ENCODE measurements at places on chromosomes 1 and 21.

DNA sequence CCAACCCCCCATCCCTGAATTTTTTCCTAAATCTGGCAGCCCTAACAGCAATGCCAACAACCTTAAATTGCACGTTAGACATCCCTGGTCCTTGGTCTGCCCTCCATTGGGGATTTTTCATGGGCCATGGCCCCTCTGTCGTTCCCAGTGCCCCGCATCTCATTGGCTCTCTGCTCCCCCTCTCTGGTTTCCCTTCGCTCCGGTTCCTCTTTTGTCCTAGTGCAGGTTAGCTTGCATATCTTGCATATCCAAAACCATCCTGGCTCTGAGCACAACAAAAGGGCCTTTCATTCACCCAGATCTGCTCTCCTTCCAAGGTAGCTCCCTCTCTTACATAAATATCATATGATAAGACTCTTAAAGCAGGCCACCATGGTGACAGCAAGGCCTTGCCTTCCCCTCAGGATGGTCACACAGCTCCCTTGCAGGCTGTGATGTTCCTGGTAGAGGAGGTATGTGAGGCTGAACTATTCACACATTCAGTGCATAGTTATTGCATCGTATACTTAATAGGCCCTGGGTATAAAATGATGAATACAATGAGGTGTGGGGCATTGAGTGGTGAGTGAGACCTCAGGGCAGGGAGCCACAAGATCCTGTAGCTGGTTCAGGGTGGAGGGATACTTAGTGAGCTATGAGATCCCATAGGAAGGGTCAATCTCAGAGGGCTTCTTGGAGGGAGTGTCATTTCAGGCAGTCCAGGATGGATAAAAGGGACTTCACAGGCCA lies 45.2 kb downstream of the TENT5C start:
- no peak for DNase-seq

GRCh38 chr21:36964827-36965719 lies 1.4 kb downstream of the HLCS start:
- peak; percentile 29 for DNase-seq

DNA sequence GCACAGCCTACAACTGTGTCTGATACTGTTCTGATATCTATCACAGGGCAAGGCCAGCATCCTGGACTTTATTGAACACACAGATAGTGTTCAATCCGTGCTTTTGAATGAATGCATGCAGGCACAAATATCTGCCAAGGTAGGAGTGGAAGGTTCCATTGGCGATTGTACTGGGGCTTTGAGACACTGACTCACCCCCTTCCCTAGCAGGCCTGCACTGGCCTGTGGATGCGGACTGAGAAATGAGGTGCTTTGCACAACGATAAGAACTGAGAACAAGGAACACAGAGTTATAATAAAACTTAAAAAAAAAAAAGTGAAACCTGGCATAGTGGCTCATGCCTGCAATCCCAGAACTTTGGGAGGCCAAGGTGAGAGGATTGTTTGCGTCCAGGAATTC lies 62.4 kb upstream of the NGF start:
- no peak for DNase-seq

GRCh38 chr1:92933459-92933858 lies 27.8 kb downstream of the DIPK1A start:
- peak; percentile 58 for DNase-seq

- no peak for DNase-seq
Observed at GRCh38 chr1:205715628-205716027, 34.4 kb downstream of the NUCKS1 start.

DNA sequence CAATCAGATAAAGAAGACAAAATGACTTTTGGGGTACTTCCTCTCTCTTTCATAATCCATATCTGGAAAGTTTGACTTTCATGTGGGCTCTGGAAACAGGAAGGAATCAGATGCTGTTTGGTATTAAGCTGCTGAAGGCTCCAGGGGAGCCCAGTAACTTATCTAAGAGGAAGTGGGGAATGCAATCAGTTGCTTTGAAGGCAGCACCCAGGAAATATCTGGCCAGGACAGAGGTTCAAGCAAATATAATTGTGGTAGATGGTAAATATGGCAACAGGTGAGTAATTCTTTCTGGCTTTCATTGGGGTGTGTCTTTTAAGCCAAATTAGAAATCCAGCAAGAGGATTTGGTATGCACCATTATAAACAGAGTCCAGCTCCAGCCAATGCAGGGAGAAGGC lies 44.4 kb downstream of the COLGALT2 start:
- DNase-seq, result no peak

- no peak for DNase-seq
Observed at GRCh38 chr1:18963968-18964367, 7.5 kb upstream of the IFFO2 start.

DNA sequence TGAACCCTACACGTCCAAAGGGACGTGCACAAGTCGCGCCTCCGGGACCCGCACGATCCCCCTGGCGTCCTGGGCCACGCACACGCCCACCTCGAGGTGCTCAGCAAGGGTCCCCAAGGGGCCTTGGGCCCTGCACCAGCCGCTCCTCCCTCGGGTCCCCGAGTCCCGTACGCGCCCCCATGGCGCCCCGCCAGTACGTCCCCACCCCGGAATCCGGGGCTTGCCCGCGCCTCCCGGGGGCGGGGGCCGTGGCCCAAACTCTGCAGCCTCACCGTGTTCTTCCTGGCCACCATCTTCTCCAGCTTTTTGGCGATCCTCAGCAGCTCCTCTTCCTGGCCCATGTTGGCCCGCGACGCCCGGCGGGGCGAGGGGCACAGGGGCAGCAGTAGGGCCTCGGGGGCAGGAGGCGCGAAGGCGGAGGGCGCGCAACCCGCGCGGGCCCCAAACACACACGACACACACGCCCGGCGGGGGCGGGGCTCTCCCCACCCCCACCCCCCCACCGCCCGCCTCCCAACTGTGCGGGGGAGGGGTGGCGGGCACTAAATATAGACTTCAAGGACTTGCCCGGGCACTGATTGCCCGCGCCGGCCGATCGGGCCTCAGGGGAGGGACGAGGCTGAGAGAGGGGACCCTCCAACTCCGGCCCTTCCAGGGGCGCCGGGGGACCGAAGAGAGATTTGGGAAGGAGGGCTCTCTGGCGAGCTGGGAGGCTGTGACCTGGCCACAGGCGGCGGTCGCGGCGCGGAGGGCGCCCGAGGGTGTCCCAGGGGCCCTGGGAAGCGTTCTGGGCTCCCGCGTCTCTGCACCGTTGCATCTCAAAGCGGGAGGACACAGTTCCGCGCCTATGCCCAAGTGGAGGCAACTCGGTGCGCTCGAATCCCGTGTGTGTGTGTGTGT lies at the start of gene TCEA3:
TCEA3 (minus strand) TSS at position 456 of the 900 bp plus-strand sequence; CDS start at position 341, 115 bp downstream.
- no peak for DNase-seq

- DNase-seq, result no peak
Observed at GRCh38 chr1:82778612-82779011, 977.9 kb downstream of the ADGRL2 start.

GRCh38 chr1:56070601-56071000 lies 508.8 kb downstream of the PLPP3 start:
- DNase-seq, result peak; percentile 86

- DNase-seq, result peak; percentile 22
Observed at GRCh38 chr1:172108161-172108893, 267.0 kb downstream of the DNM3 start.

DNA sequence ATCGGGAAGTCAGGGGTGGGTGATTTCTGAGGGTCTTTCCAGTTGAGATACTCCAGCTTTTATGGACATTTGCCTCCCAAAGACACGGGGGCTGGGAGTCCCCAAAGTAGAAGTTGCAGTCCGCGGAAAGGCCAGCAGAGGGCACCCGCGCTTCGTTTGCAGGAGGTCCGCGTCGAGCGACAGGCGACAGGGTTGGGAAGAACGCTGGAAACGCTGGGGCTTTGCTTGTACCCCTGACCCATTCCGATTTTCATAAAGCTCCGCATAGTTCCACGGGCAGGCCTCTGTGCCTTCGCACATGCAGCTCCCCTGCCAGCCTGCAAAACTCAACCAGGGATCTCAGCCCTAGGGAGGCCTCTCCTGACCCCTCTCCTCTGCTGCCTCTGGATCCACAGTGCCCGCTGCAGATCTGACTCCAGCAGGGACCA lies 44.2 kb upstream of the LAPTM5 start:
- peak; percentile 61 for DNase-seq

- no peak for DNase-seq
Observed at GRCh38 chr1:195345149-195345548, 1263.1 kb downstream of the KCNT2 start.

- DNase-seq, result no peak
Observed at GRCh38 chr21:40386981-40387747, 459.8 kb downstream of the DSCAM start.

DNA sequence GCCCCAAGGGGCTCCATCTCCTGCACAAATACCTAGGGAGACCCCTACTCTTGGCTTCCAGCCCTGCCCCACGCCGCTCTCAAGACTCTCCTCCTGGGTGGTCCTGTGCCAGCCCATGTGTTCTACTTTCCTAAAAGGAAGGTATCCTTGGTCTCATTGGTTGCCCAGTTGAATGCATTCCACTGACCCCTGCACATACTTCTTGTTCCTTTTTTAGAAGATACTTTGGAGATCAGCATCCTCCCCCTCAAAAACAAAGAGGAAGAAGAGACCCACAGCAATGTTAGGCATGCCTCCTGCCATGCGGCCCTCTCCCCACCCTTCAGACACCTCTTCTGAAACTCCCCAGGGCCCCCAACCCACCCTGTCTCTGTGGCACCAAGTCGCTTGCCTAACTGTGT lies 4.1 kb downstream of the SLAMF9 start:
- DNase-seq, result no peak

DNA sequence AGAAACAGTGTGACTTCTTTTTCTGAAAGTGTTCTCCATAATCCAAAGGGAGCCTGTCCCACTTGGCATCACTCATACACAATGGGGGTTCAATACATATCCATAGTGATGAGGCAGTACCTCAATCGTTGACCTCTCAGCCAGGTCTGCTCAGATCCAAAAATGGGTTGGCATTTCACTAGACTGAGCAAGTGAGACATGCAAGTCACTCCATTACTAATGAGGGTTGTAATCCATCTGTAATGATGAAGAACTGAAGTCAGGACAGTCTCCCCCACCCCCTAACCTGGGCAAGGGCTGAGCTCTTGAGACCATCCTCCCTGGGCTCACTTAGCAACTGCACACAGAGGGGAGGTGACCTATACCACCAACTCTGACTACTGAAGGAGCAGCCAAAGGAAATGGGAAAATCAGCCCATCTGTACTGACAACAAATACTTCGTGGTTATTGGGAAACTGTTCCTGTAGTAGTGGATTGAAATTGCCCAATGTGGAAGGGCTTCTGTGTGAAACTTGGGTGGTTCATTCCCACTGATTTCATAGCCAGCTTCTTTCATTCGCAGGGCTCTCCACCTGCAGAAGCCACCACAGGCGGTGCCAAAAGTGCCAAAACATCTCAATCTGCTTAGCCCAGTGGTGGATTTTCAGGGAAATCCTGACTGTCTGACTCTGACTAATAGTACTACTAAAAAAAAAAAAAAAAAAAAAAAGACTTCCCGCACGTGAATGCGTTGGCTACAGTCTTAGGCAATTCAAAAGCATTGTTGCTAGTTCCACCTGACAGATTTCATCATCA lies 5.0 kb downstream of the NGF start:
- peak; percentile 97 for DNase-seq

GRCh38 chr1:100455478-100456072 lies 82.4 kb upstream of the GPR88 start:
- peak; percentile 41 for DNase-seq

DNA sequence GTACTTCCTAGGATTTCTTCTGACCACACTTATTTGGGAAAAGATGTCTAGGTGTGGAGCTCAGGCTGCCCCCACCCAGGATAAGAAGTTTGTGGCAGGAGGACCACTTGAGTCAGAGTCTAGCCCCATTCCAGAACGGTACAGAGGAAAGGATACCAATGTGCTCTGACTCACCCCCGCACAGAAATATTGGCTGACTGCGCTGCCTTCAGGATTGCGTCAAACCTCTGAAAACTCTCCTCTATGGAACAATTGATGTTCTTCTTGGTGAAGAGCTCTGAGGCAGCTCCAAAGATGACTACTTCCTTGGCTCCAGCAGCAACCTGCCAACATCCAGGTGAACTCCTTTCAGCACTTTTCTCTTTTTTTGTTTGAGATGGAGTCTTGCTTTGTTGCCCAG lies 11.2 kb downstream of the HMGCL start:
- DNase-seq, result no peak

DNA sequence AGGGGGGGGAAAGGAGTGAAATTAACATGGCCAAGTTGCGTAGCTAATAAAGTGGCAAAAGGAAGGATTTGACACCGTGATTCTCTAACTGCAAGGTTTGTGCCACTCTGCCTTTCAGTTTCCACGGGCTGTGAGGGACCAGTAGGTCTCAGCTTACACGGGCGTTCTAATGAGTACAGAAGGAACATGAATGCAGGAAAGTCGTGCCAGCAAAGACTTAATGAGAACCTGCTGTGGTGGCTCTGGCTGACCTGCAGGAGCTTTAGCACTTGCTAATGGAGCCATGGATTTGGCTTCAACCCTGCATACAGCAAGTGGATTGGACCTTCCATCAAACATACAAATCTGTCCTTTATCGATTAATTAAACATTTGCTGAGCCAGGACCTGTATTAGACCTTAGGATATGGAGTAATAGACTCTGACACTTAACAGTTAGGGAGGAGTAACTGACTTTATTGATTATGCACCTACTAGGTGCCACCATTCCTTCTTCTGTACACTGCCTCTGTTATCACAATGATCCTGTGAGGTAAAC lies 15.1 kb upstream of the PITHD1 start:
- DNase-seq, result peak; percentile 23

- no peak for DNase-seq
Observed at GRCh38 chr1:1051127-1051810, 22.8 kb downstream of the RNF223 start.

DNA sequence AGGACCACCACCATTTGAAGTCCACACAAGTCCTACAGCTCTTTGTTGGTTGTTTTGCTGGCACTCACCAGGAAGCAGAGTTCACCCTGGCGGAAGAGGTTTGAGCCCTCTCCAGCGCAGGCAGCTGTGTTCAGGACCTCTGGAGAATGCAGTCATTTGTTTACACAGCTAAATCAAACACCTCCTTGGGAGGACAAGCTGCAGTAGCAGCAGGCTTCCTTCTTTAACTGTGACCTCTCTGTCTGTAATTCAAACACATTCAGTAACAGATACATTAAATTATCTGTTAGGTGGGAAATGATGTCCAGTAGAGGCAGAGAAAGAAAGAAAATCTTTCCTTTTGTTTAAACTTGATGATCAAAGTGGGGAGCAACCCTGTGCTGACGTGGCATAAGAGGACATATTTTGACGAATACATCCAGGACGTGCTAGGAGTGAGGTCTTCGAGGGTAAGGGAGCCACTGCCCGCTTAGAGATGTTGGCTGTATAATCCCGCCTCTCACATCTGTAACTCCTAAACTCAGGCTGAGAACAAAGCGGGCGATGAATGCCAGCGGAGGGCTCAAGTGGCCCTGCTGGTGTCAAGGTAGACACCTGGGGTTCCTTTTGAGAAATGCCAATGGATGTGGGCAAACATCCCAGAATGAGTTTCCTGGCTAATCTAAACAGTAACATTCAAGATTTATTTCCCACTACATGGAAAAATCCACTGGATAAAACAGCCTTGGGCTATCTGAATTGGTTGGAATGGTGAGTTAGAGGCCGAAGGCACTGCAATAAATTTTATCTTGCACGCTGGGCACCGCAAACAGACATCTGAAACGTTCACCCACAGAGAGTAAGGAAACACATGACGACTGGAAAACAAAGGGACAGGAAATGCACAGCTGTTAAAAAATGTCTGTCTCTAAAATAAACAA lies 51.7 kb downstream of the ABCA4 start:
- DNase-seq, result no peak

- no peak for DNase-seq
Observed at GRCh38 chr1:229127301-229127700, 143.6 kb upstream of the RAB4A start.

GRCh38 chr1:234727018-234727940 lies 117.3 kb upstream of the IRF2BP2 start:
- DNase-seq, result no peak

GRCh38 chr1:229197265-229197585 lies 73.7 kb upstream of the RAB4A start:
- DNase-seq, result no peak

GRCh38 chr21:42160111-42160721 lies 58.7 kb upstream of the ABCG1 start:
- no peak for DNase-seq

All from fibroblast of the aortic adventitia (primary cell).